GF-D8 (cell line): ENCODE measurements at places on chromosomes 1 and 21.

DNA sequence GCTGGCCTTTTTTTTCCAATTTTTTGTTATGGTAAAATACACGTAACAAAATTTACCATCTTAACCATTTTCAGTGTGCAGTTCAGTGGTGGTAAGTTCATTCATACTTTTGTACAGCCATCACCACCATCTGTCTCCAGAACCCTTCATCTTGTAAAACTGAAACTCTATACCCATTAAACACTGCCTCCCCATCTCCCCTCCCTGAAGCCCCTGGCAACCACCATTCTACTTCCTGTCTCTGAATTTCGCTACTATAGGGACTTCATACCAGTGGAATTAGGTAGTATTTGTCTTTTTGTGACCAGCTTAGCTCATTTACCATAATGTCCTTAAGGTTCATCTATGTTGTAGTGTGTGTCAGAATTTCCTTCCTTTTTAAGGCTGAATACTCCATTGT, 8.7 kb downstream of the PKNOX1 start:
- DNase-seq: no peak

- no peak for DNase-seq
Observed at GRCh38 chr21:38864964-38865363, 59.2 kb downstream of the ETS2 start.

GRCh38 chr1:224447251-224447650, 12.7 kb upstream of the WDR26 start:
- no peak for DNase-seq

DNA sequence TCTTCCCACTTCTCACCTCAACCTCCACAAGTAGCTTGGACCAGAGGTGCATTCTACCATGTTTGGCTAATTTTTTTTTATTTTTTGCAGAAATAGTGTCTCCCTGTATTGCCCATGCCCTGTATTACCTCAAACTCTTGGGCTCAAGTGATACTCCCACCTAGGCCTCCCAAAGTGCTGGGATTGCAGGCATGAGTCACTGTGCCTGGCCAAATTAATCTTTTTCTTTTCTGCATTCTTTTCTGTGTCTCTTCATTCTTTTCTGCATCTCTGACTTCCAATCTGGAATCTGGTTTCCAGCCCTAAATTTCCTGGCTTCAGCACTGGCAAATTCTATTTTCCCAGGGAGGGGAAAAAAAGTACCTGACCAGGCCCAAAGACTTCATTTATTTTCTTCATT, 31.2 kb upstream of the TACSTD2 start:
- no peak for DNase-seq

GRCh38 chr1:14482784-14483450, 115.6 kb upstream of the KAZN start:
- DNase-seq: no peak
